ENCODE measurements at places on chromosomes 3 and 15.

DNA sequence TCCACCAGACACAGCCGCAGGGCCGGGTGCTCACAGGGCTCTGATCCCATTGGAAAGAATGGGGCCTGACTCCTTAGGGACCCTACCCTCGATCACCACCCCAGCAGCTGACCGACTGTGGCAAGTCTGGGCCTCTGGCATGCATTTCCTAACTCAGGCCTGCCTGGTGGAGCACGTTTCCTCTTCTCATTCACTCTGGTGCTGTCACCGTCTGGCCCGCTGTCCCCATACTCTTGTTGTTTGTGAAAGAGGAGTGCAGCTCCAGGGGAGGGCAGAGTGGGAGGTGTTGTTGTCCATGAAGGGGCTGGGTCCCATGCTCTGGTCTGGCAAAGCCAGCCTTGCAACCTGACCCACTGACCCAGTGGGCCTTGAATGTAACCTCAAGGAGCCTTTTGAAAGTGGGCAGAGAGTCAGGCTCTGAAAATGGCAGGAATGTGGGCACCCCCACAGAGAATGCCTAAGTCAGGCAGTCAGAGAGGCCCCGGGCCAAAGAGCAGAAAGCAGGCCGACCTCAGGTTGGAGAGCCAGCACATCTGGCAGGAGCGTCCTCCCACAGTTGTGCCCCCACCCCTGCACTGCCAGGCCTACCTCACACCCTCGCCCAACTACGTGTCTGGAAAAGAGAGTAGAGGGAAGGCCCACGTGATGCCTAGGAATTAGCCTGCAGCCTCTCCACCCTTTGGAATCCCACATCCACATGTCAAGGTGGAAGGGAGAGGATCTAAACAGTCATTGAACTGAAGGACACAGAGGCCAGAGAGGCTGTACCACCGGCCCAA lies 10.9 kb downstream of the SEMA7A start:
- DNase-seq: no peak

DNA sequence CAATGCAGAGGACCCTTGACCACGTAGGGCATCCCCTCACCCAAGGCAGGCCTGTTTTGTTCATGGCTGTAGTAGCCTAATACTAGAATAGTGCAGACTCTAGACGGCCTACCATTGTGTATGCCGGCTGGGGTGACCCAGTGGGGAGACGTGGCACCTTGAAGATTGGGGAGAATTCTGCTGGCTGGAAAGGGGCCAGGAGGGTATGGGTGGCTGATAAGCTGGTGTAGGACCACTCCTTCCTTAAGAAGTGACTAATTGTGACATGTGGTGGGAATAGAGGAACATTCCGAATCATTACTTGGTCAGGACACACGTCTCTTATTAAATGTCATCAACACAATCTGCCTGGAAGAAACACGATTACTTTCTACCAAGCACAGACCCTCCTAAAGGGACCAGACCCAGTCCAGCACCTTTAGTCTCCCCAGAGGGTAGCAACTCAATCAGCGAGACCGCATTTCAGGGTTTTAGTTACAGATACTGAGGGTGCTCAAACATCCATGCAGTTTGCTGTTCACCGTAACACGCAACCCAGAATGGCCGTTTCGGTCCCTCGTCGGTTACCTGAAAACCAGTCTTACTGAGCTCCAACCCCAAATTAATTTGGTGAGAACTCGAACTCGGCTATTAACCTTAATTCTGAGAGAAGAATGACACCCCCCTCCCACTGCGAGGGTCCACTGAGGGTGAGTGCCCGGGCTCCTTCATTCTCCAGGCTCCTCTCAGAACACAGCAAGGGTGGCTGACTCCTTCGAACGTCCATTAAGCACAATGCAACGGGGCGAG lies 1.6 kb upstream of the KLF13 start:
- DNase-seq: no peak

DNA sequence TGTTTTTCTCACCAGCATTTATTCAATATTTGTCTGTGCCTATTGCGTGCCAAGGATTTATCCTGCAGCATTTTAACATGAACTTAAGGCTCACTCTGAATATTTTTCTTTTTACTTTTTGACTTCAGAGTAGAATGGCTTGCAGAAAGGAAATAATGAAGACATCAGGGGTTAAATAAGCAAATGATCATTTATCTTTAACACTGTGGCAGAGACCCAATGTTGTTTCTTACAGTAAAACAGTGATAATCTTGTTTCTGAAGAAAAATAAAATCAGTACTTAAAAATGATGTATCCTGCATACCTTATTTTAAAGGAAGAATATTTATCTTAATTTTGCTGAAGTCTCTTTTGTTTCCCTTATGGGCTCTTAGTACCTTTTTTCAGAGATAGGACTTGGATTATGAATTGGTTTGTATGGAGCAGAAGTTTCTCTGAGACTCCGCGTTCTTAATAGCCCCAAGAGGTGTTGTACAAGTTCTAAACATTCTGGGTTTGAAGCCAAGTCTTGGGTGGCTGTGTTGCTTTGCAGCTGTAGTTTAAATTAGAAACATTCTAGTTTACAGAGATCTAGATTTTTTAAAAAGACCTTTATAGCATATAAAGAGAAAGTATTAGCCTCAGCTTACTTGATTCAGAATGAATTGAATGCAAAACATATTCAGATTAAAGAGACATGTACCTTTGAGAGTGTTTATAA lies 40.5 kb downstream of the COL6A6 start:
- no peak for DNase-seq

DNA sequence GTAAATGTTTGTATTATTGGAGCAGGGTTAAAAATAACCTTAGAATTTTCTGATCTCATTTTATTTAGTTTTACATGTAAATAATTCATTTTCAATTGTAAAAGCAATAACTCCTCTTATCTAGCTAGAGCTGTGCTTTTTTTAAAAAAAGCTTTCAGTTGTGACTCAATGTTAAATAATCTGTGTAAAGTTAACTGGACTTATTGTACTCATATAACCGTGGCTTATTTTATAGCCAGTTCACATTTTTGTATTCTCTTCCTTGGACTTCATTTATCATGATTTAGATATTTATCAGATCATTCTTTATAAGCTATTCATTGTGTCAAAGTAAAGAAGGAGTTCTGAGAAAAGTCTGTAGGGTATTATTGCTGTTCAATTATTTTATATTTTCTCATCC lies 435.6 kb downstream of the CADM2 start:
- no peak for DNase-seq

GRCh38 chr3:191361456-191361855 lies 31.1 kb upstream of the UTS2B start:
- no peak for DNase-seq

- DNase-seq: peak; percentile 30
Measured at GRCh38 chr15:39270221-39270855, 310.5 kb upstream of the THBS1 start.

DNA sequence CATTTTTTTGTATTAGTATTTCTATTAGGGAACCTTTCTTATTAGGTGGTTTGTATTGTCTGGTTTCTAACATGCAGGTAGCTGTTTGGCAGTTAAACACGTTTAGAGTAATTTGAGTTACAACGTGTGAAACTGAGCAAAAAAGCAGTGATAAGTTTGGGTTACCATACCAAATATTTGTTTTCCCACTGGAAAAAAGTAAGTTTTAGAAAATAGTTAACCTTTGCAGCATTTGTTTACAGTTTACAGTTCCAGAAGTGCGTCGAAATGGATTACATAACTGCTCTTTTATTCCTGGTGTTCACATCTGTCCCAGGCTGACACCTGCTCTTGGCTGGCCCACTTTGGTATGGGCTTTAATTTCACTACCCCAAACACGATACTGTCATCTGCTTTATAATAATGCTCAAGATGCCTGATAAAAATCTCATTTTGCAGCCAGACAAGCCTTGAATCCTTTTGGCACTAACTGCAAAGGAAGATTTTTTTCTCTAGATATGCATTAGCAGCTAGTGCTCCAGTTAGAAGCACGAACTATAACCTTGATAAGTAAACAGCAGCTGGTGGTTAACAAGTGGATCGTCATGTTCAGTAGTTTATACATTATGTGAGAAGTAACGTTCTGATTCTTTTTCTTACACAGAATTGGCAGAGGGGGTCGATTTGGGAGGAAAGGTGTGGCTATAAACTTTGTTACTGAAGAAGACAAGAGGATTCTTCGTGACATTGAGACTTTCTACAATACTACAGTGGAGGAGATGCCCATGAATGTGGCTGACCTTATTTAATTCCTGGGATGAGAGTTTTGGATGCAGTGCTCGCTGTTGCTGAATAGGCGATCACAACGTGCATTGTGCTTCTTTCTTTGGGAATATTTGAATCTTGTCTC lies 5.3 kb downstream of the EIF4A2 start:
- no peak for DNase-seq

DNA sequence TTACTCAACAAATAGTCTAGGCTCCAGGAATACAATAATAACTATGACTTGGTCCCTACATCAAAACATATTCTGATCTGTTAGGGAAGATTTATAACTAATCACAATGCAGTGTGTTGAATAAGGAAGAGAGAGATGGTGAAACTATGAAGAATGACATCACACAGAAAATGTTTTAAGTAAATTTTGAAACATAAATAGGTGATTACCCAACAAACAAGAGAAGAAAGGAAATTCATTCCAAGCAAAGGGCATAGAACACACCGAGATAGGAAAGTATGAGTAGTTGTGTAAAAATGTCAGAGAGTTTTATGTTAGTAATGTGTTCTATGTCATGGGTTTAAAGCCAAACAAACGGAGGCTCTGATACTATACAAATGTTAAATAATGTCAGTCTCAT lies 13.4 kb downstream of the SEC62 start:
- no peak for DNase-seq

- DNase-seq: no peak
Measured at GRCh38 chr3:107269136-107269535, 108.1 kb upstream of the CCDC54 start.

GRCh38 chr3:119177321-119177720 lies 3.9 kb downstream of the UPK1B start:
- DNase-seq: no peak

DNA sequence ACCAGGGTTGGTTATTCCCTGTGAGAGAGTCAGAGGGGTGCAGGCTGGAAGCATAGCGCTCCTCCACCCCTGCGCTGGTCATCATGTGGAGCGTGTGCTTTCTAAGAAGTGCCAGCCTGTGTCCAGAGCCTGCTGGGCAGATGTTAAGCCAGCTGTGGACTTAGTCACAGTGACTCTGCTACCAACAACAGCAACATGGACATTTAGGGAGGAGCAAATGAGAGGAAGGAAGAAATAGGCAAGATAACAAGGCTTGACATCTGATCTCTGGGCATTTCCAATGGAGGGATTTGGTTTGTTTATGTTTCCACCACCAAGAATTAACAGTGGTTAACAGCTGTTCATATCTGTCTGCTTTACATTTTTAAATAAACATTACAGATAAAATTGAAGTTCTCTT lies 36.4 kb upstream of the MYZAP start:
- DNase-seq: peak; percentile 57
